ENCODE measurements at places on chromosomes 5 and 9. TPM values are rescaled to one million over a fixed set of nuclear protein-coding genes. Genes with fewer than 3 reads are reported as not detected.

GRCh38 chr9:7103771-7104170 is 346.0 kb downstream of the KDM4C start:
- DNase-seq, result no peak

DNA sequence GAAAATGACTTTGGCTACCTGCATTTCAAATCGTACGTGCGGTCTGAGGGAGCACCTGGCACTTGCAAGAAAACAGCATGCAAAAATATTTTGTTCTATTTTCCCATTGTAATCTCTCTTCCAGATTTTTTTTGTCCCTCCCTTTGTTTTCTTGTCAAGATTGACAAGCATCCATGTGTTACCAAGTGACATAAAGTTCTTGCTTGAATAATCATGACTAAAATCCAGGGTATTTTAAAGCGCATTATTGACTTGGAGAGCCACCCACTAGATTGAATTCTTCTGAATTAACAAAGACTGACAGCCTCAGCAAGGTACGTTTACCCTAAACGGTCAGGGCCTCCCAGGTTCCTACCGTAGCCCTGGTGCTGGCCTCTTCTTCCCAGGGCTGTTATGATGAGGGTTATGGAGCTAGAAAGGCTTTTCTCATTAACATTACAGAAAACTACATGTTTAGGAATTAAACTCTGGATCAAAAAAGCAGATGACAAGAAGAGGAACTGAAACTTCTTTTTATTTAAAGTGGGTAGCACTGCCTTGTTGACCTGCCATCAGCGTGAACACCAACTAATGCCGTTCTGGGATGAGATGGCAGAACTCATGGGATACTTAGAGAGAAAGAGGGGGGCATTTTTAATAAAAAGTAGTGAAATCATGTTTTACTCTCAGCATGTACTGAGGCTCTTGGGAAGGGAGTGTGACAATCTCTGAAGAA is 297.0 kb downstream of the EFNA5 start:
- no peak for DNase-seq

The DEPDC1B gene
- 39.4 TPM for total RNA-seq

- DNase-seq, result no peak
Observed at GRCh38 chr5:33115467-33115866, 325.3 kb upstream of the TARS1 start.

- peak; percentile 80 for DNase-seq
Observed at GRCh38 chr9:73149371-73150067, 2.1 kb upstream of the ANXA1 start.

The TEX53 gene
- not detected for total RNA-seq

- DNase-seq, result no peak
Observed at GRCh38 chr9:4873066-4873465, 80.3 kb downstream of the RCL1 start.

DNA sequence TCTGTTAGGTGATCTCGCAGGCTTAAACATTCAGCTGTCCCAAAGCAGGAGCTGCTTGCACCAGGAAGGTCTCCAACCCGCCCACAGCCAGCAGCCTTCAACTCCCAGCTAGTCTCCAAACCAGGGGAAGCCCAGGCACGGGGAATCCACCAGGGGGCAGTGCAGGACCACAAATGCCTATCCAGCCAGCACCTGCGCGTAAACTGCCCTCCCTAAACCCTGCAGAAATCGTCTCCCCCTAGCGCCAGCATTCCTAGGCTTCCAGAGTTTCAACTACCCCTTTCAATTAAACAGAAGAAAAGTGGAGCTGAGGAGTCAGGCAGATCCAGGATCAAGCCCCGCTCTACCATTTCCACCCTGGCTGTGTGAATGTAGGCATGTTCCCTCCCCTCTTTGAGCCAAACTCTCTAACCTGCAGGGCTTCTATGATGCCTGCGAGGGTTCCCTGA is 72.0 kb downstream of the HRH2 start:
- DNase-seq, result peak; percentile 89

- no peak for DNase-seq
Observed at GRCh38 chr5:6812800-6813731, 99.8 kb downstream of the TENT4A start.

The EIF4E1B gene
- not detected for total RNA-seq

GRCh38 chr5:140136624-140137023 is 10.9 kb downstream of the IGIP start:
- DNase-seq, result no peak

The MRPS27 gene
- total RNA-seq, result 139 TPM

GRCh38 chr9:92962303-92962649 is 15.0 kb downstream of the FGD3 start:
- DNase-seq, result no peak

- DNase-seq, result no peak
Observed at GRCh38 chr9:115200711-115201505, 83.0 kb upstream of the TNC start.

GRCh38 chr9:78189461-78189860 is 46.4 kb upstream of the CEP78 start:
- DNase-seq, result no peak

Measured in NCI-H460 (cell line).